ENCODE measurements at places on chromosomes 4 and X.

GRCh38 chr4:797066-797465 is 28.9 kb downstream of the CPLX1 start:
- no peak for DNase-seq

DNA sequence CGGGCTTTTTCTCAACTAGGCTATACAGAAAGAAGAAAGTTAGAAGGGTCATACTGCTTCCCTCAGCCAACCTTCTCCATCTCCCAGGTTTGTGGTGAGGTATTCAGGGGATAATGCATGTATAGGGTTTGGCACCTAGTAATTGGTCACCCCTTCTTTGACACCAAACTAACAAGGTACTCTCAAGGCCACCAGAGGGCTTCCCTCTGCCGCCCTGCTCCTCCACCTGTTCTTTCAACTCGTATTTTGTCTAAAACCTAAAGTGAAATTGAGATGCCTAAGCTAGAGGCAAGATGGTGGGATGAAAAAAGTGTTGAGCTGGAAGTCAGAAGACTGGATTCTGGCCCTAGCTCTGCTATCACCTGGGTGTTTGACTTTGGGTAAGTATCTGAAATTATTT is 22.0 kb downstream of the CT47C1 start:
- no peak for DNase-seq

- DNase-seq: no peak
Measured at GRCh38 chr4:181559637-181560036, 683.6 kb upstream of the TENM3 start.

DNA sequence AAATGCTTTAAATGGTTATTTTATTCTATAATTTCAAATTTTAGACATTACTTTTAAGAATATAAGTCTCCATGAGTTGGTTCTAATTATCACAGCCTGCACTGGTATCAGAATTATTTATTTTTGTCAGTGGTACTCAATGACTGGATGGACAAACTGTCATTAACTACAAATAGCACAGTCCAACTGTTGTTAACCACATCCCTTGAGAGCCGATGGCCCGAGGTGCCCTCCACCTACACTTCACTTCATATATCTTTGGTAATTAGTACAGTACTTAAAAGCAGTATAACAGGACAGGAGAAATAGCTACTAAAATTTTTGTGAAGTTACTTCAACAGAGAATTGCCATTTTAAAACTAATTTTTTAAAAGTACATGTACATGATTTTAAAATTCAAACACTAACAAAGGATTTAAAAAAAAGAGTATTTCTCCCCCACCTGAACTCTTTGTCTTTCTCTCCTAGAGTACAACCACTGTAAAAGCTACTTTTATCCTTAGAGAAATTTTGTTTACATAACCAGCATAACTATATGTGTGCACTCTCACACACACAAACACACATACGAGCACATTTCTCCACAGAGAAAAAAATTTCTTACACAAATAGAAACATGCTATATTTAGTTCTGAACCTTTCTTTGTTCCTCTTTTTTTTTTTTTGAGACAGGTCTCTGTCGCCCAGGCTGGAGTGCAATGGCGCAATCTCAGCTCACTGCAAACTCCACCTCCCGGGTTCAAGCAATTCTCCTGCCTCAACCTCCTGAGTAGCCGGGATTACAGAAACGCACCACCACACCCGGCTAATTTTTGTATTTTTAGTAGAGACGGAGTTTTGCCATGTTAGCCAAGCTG is 6.5 kb downstream of the TIFA start:
- DNase-seq: no peak

- DNase-seq: no peak
Measured at GRCh38 chrX:101370888-101371504, 15.0 kb downstream of the BTK start.

- no peak for DNase-seq
Measured at GRCh38 chrX:19640693-19641374, 125.5 kb upstream of the MAP3K15 start.

- no peak for DNase-seq
Measured at GRCh38 chrX:150870487-150871340, 27.8 kb downstream of the CD99L2 start.

DNA sequence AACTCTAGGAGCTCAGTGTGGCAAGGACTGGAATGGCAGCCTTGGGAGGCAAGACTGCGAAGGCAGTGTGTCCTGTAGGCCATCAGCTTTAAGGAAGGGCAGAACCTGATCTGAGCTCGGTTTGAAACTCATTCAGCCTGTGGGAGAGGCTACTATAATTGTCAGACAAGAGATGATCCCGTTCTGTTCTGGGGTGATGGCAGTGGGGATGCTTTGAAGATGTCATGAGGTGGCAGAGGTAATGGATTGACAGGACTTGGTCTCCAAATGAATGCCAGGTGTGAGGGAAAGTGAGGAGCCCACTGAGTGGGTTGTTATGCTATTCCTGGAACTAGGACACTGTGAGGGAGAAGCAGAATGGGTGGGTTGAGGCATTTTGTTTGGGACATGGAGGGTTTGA is 144.9 kb downstream of the PJA1 start:
- no peak for DNase-seq

DNA sequence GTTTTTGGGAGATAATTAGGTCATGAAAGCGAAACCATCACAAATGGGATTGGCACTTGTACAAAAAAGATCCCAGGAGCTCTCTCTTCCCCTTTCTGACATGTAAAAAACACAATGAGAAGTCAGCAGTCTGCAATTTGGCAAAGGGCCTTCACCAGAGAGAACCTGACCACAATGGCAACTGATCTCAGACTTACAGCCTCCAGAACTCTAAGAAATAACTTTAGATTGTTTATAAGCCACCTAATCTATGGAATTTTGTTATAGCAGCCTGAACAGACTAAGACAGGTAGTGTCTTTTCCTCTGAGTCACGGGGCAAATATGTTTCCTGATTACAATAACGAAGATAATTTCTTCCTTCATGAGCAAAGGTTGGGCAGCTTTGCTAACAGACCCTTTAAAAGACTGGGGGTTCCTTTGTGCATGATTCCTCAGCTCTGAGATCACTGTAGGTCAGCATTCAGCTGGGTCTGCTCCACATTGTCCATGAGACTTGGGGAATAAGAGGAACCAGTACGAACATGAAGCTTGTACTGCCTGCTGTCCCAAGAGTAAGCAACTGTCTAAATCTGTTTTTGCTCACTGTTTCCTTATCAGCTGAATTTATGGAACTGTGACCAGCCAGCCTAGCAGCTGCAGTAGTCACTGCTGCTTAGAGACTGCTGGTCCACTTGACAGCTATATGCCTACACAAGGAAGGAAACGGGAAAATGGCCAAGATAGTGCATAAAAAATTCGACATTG is 191.6 kb downstream of the ANAPC10 start:
- DNase-seq: no peak

DNA sequence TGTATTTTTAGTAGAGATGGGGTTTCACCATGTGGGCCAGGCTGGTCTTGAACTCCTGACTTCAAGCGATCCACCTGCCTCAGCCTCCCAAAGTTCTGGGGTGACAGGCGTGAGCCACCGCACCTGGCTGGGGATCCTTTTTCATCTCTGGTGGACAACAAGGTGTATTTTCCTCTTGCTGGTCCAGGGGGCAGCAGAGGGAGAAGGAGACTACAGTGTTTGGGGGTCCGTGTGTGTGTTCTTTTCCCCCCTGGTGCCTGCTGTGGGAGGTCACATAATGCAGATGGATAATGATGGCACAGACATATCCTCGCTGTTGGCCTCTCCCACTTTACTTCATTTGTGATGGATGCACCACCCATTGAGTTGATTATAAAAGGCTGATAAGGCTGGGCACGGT is 39.0 kb upstream of the CD99 start:
- no peak for DNase-seq

GRCh38 chr4:52755426-52755825 is 4.2 kb upstream of the ERVMER34-1 start:
- DNase-seq: no peak

All from stimulated activated CD8-positive, alpha-beta memory T cell treated with anti-CD3 and anti-CD28 coated beads, Interleukin-4, amount 100 ng/mL, for 1 hour (primary cell).